ENCODE measurements at places on chromosomes 11 and 22. TPM values are rescaled to one million over a fixed set of nuclear protein-coding genes. Genes with fewer than 3 reads are reported as not detected.

GRCh38 chr22:34116126-34116525 lies 195.8 kb upstream of the LARGE1 start:
- peak; percentile 89 for DNase-seq

Gene ZNF280B
- 2.1 TPM for polyA plus RNA-seq

DNA sequence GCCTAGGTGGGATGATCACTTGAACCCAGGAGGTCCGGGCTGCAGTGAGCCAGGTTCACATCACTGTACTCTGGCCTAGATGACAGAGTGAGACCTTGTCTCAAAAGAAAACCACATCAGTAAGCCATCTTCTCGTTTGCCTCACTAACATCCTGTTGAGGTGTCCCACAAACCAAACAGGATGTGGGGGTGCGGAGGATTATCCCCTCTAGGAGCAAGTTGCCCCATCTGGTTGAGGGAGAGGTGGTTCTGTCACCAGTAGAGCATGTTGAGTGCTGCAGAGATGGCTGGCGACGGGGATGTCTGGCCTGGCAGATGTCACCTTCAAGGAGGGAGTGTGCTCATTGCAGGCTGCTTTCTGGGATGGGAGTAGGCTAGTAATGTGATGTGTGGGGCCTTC lies 72.4 kb downstream of the ZNRF3 start:
- DNase-seq: no peak

Gene SLC6A5
- polyA plus RNA-seq: not detected

Gene HORMAD2
- not detected for polyA plus RNA-seq

DNA sequence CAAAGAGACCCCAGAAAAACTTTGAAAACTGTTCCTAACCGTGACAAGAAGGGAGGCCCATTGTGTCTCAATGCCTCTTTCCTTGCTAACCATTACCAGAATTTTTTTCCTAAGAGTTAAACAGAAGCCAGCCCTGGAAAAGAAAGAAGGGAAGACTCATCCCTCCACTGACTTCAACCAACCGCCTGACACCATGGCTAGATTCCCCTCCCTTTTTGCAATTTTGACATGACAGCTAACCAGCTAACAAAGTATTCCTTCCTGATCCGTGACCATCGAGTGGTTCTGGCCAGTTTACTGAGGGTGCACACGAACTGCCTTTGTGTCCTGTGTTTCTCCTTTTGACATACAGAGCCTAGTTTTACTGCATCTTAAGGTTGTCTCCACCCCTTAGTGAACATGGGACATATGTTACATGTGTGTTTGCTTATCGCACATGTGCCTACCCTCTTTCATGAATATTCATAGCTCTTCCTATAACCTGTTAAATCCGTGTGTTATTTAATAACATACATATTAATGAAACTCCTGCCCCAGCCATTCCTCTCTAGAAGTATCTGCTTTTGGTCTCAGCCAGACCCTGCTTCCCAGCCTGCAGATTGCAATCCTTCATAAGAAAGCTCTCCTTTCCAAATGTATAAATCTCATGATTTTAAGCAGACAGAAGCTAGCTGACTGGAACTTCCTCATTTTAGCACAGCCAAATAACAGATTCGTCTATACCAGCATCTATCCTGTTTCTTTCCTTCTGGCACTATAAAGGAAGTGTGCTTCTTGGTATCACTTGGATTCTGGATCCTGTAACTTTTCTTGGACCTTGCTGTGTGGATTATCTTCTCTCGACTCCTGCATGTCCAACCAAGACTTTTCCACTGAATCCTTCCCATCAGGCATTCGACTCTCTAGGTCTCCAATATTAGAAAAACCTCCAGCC lies 37.8 kb downstream of the RASSF10 start:
- DNase-seq: no peak

- no peak for DNase-seq
These were observed 45.9 kb upstream of the ARHGAP32 start for GRCh38 chr11:129237880-129238638.

Gene TPH1
- 1.3 TPM for polyA plus RNA-seq

- no peak for DNase-seq
These were observed 8.6 kb upstream of the EIF3M start for GRCh38 chr11:32575070-32575469.

- no peak for DNase-seq
These were observed 8.2 kb upstream of the CCDC188 start for GRCh38 chr22:20159076-20159475.

GRCh38 chr11:76735841-76736240 lies 47.3 kb upstream of the TSKU start:
- no peak for DNase-seq

- DNase-seq: no peak
These were observed 32.9 kb downstream of the TP53I11 start for GRCh38 chr11:44917741-44918140.

DNA sequence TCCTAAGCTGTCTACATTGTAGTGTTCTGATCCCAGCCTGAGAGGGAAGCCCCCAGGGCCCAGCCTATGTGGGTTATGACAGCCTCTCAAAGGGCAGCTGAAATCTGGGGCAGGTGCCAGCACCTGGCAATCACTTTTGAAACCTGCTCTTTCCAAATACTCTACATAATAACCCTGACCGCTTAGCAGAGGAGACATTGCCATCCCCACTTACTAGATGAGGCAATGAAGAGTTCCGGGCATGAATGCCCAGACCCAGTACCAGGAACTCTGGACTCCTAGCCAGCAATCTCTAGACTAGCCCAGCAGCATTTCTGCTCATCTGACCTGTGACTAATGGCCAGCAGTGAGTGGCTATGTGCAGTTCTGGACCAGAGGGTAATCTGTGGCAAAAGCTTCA lies 412.4 kb upstream of the CADM1 start:
- DNase-seq: no peak

GRCh38 chr11:72814286-72815109 lies at the start of gene ATG16L2:
Gene ATG16L2, plus strand, starts transcription at chr11:72814411. Its CDS starts 35 bp downstream, at chr11:72814446.
- peak; percentile 87 for DNase-seq

Gene KCNJ1
- not detected for polyA plus RNA-seq

Gene UFD1
- polyA plus RNA-seq: 83.2 TPM

DNA sequence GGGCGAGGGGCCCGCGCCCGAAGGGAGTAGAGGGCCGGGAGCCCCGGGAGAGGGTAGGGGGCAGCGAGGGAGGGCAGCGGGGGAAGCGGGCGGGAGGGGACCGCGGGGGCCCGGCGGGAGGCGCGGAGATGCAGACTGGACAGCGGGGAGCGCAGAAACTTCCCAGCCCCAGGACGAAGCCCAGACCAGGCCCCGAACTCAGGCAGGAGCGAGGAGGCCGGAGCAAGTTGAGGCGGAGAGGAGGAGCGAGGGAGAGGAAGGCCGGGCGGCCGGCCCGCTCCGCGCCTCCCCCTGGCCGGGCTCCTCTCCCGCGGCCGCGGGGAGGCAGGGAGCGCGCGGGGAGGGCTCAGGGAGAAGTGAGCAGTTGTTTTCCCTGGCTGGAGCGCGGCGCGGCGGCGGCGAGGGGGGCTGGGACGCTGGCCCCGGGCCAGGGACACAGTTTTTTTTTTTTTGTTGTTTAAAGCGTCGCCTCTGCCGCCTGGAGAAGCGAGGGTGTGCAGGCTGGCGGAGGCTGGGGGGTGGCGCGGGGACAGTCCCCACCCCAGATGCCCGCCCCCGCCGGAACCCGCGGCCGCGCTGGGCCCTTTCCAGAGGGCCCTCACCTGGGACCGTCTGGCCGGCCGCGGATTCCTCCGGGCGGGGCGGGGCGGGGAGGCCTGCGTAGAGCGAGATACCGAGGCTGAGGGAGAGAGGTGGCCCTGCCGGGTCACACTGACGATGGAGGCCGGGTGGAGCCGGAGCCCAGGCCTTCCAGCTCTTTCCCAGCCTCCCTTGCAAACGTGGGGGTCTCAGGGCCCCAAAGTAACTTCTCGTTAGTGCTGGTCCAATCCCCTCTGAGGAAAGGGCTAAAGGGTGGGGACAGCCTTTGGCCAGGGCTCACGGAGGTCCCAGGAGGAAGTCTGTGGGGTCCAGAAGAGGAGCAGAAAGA lies at the start of gene LTBP3:
LTBP3 (minus strand) TSS at position 358 of the 928 bp plus-strand sequence. CDS start 400 bp downstream, outside the sequence.
- peak; percentile 61 for DNase-seq

DNA sequence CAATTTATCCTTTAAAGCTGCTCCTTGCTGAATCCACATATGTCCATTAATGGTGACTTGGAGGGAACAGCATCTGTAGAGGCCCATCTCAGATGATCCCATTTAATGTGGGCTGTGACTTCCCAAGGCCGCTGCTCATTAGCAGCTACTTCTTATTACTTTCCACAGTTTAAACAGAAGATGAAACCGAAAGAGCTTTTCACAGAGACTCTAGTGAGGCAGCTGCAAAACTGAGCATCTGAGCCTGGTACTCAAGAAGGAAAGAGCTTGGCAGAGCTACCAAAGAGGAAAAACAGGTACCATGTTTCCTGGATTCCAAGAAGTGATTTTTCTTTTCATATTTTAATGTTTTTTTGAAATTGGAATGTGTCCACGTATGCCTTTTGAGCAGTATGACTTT lies 110.5 kb upstream of the NARS2 start:
- no peak for DNase-seq

Gene DDTL
- polyA plus RNA-seq: 10.5 TPM

GRCh38 chr11:119626197-119626841 lies 102.7 kb downstream of the NECTIN1 start:
- DNase-seq: no peak

Gene INTS4
- polyA plus RNA-seq: 23.5 TPM

GRCh38 chr11:8230921-8231847 lies 32.5 kb downstream of the LMO1 start:
- no peak for DNase-seq

- DNase-seq: peak; percentile 60
These were observed 1.4 kb downstream of the ADM start for GRCh38 chr11:10305964-10306918.

- peak; percentile 79 for DNase-seq
These were observed 27.3 kb downstream of the SCGB1A1 start for GRCh38 chr11:62446091-62446490.

GRCh38 chr22:31179345-31179744 lies 19.4 kb downstream of the RNF185 start:
- DNase-seq: peak; percentile 19

DNA sequence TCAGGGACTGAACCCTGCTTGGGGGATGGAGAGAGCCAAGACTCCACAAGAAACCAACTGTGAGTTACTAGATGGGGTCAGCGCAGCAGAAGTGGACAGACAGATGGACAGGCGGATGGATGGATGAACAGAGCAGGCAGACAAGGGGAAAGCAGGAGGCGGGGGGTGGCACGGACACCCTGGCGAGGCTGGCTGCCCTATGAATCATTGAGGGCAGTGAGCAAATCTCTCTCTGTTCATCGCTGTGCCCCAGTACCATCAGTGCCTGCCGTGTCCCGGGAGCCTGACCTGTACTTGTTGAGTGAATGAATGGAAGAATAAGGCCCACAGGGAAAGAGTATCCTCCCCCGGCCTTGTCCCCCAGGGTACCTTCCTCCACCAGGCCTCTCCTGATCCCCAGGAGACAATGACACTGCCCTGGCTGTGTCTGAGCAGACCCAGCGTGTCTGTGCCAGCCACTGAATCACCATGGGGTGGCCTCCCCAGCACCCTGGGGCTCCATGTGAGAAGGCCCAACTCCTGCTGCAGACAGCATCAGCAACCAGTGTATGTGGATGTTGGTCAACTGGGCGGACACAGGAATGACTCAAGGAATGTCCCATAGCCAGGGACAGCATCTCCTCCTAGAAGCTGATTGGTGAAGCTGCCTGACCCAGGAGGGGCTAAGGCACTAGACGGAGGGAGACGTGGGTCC lies 5.1 kb upstream of the KLHL35 start:
- DNase-seq: no peak

GRCh38 chr11:68381716-68382115 lies 69.3 kb downstream of the LRP5 start:
- DNase-seq: no peak

GRCh38 chr22:37053310-37054055 lies 1.9 kb downstream of the KCTD17 start:
- DNase-seq: peak; percentile 40

Gene ACCS
- polyA plus RNA-seq: 7.0 TPM

Gene SGSM1
- not detected for polyA plus RNA-seq

DNA sequence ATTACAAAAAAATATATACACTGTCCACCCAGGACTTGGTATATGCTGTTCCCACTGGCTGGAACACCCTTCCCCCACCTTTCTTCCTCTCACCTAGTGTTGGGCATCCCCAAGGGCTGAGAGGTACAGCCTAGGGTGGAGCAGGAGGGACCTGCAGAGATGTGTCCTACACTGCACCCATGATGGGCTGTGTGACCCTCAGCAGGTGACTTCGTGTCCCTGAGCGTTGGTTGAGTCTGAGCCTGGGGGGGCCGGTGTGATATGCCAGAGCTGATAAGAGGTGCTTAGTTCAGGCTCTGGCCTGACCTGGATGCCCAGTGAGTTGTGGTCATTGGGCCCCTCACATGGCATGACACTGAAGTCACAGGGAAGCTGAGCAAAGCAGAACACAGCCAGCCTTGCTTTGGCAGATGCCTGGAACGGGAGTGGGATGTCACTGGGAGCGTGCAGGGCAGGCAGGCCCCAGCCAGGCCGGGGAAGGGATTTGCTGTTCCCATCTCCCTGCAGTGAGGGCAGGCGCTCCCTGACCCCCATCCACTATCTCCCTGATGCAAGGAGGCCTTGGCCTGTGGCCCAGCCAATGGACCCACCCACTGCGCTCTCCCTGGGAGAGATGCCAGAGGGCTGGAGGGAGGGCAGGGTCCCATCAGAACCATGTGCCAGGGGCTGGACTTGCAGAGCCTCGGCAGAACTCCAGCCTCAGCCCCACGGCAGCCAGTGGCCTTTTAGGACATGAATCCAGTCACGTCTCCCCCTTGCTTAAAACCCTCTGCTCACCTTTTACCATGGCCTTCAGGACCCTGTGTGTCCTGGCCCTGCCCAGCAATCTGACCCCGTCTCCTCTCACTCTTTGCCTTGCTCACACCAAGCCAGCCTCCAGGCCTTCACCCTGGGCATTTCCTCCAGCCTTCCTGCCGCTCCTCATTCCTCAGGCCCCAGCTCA lies 138.9 kb downstream of the MN1 start:
- DNase-seq: peak; percentile 21

DNA sequence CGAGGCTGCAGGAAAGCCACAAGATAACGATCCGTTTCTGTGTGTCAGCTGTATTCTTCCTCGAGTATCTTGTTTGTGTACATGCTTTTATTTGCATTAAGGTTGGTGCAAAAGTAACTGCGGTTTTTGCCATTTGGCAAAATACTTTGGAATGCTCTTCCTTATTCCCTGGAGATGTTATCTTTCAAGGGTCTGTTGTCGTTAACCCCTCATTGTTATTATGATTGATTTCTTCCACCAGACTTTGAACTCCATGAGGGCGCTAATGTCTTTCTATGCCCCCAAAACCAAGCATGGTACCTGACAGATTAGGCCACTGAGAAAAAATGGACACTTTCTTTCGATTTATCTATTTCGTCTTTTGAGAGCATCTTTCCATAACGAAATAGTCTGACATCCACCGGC lies 563 bp upstream of the PSMA1 start:
- DNase-seq: no peak

GRCh38 chr11:100753172-100753543 lies 66.1 kb downstream of the ARHGAP42 start:
- peak; percentile 81 for DNase-seq

Gene APOL3
- 9.3 TPM for polyA plus RNA-seq

Gene DCPS
- polyA plus RNA-seq: 23.3 TPM

GRCh38 chr11:122755409-122755808 lies 82.9 kb upstream of the CRTAM start:
- peak; percentile 62 for DNase-seq
